Mucosa of descending colon (tissue), 3 donors: ENCODE measurements at places on chromosomes 2 and 18.
A peak's percentile ranks its signal among the peaks of the same experiment; 100 is the strongest.

DNA sequence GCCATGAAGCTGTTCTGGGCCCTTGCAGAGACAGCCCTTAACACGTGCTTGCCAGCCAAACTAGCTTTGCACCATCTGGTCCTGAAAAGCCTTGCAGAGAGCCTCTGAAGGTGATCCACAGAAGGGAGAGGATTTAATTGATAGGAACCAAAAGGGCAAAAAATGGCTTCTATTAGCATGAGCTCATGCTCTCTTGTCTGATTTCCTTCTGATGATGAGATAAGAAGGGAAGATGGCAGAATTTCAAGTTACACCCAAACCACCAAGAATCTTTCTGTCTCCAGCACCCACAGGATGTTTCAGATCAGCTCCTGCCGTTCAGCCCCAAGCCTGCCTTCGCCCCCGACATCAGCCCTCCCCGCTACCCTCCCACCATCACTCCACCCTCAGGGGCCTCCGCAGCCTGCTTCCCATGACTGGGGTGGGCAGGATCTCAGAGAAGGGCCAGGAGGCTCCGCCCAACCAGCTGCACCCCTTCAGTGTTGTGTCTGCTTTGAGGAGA lies 23.4 kb upstream of the GLI2 start:
- DNase-seq: no peak

- no peak for DNase-seq
These were observed 1.9 kb upstream of the SPOPL start for GRCh38 chr2:138499684-138500083.

- DNase-seq: no peak
These were observed 45.3 kb upstream of the KCTD1 start for GRCh38 chr18:26593365-26594320.

DNA sequence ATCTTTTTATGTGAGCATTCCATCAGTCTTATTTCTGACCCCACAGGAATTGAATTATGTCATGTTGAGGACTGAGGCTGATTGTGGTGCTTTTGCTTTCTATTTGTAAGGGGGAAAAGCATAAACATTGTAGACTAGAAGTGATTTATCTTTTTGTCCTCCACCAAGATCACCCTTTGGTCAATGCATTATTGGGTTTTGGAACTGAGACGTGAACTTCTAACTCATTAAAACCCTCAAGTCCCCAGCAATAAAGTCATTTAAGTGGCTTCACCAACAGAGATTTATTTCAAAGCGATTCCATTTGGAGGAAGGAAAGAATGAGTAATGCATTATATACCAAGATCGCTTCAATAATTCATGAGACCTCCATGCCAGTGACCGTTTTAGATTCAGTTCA lies 75.5 kb upstream of the TXNDC2 start:
- DNase-seq: no peak

GRCh38 chr2:196743165-196743564 lies 56.3 kb downstream of the GTF3C3 start:
- DNase-seq: no peak

- DNase-seq: no peak
These were observed 36.6 kb downstream of the LRP1B start for GRCh38 chr2:142094233-142094632.

- DNase-seq: no peak
These were observed 362.8 kb upstream of the HS6ST1 start for GRCh38 chr2:128681507-128681906.

- DNase-seq: peak; percentile 54
These were observed 156.1 kb downstream of the TPGS2 start for GRCh38 chr18:36672437-36673344.

- no peak for DNase-seq
These were observed 125.9 kb upstream of the SMAD7 start for GRCh38 chr18:49076654-49077166.

DNA sequence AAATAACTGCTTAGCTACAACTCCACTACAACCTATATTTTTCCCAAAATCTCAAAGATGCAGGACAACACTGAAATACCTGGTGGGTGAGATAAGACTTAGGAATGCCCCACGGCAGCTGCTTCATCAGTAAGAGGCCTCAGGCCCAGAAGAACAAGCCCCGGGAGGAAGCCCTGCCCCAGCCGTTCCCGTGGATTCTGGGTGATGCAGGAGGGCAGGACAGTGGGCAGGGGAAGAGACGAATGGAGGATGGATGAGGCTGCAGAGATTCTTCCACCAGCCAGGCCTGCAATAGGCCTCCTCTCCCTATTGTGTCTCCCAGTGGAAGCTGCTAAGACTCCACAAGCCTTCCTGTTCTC lies 197.9 kb upstream of the HDAC4 start:
- DNase-seq: peak; percentile 14

GRCh38 chr2:121257480-121257840 lies 27.5 kb downstream of the TFCP2L1 start:
- no peak for DNase-seq

DNA sequence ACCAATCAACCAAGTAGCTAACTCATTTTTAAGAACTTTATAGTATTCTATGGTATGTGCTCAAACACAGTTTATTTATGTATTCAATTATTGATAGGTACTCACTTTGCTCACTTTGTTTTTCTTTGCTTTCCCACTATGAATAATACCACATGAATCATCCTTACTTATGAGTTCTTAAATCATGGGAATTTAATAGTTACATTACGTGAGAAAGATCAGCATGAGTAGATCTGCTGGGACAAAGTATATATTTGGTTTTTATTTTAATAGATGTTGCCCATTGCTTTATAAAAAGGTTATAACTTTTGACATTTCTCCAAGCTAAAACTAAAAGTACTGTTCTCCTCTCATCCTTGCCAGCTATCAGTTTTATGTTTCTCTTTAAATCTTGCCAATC lies 390.7 kb downstream of the LRATD1 start:
- no peak for DNase-seq

GRCh38 chr18:6781796-6782195 lies 52.3 kb downstream of the ARHGAP28 start:
- DNase-seq: no peak

GRCh38 chr18:47932190-47932589 lies 1.7 kb upstream of the SMAD2 start:
- no peak for DNase-seq

- no peak for DNase-seq
These were observed 187.4 kb downstream of the TMEM18 start for GRCh38 chr2:489838-490237.

DNA sequence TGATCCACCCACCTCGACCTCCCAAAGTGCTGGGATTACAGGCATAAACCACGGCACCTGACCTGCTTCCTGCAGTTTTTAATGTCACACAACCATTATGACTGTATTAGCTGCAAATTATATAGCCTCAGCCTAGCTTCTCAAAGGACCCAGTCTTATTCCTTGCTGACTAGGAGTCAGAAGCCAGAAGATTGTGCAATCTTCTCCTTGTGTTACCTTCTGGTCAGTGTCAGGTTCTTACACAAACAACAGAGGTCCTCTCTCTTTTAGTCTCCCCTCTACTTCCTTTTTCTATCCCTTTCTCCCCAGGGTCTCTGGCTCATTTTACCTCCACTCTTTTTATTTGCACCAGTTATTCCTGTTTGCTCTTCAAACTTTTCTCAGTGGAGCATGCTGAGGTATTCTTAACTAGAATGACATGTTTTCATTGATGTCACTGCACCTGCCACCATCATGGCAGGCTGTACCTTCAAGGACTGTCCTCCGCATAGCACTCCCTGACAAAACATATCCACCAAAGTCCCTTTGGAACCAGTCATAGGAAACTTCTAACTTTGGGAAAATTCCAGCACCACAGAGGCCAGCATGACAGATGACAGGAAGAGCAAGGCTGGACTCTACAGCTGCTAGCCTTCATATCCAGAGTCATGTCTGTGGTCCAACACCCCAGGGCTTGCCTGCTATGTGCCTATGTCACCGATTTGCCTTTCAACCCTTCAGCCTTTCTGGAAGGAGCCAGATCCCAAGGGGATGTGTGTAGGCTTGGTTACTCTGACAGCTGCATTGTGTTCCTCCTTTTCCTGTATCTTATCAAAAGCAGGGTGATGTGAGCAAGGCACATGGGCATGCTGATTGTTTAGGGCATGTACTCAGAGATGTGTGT lies 45.2 kb upstream of the EPC2 start:
- DNase-seq: no peak

DNA sequence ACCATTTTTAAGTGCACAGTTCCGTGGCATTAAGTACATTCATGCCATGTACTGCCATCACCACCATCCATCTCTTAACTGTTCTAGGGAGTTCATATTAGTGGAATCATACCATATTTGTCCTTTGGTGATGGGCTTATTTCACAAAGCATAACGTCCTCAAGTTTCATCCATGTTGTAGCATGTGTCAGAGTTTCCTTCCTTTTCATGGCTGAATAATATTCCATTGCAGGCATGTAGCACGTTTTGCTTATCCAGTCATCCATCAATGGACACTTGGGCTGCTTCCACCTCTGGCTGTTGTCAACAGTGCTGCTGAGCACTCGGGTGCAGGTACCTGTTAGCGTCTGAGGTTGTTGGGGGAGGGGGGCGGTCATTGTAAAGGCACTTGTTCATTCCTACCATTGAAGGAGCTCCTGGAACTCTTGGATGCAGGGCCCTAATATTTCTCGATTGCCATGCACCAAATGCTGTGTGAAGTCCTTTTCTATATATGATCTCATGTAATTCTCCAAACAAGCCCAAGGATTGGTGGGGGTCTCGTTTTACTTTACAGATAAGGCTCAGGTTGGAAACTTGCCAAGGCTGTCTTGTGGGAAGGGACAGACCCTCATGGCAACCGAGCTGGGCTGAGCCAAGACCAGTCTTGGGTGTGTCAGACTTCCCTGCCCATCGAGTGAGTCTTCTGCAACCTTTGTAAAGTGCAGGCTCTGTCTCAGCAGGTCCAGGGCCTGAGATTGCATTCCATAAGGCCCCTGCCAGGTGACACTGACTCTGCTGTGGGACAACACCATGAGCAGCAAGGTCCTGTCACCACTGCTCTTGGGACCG lies 42.9 kb upstream of the SH3RF3 start:
- no peak for DNase-seq

- no peak for DNase-seq
These were observed 27.2 kb upstream of the CDH2 start for GRCh38 chr18:28204154-28204553.

DNA sequence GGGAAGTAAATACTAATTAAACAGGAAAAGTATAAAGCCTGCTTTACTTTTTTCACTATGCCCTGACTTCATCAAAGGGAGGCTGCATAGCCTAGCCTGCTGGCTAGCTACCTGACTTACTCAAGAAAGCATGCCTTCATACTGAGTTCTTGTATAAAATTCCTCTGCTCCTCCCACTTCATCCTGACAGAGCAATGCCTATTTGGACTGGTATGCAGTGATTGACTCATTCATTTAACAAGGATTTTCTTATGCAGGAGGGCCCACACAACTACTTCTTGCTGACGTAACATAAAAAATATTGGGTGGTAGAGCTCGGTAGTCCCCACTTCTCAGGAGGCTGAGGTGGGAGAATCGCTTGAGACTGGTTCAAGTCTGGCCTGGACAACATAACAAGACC lies 70.5 kb downstream of the PRPF40A start:
- no peak for DNase-seq

- no peak for DNase-seq
These were observed 380.6 kb downstream of the TGIF1 start for GRCh38 chr18:3830604-3831003.

DNA sequence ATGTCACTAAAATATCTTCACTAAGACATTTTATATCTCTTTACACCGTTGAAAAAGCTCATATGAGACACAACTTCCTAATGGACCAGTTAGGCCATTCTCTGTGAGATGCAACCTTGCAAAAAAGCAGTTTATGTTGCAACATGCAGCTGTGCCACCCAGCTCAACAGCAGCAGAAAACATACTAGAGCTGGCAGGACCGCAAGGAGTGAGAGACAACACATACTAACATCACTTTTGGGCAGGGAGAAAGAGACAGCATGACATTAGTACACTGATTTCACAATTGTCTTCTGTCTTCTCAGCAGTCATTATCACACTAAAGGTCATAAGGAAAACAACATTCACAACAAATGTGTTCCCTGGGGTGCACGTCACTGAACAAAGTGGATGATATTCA lies 122.9 kb downstream of the EPB41L3 start:
- no peak for DNase-seq

- no peak for DNase-seq
These were observed 254.9 kb downstream of the RIT2 start for GRCh38 chr18:42860548-42860947.

- no peak for DNase-seq
These were observed 41.8 kb downstream of the SNED1 start for GRCh38 chr2:241040081-241040803.

DNA sequence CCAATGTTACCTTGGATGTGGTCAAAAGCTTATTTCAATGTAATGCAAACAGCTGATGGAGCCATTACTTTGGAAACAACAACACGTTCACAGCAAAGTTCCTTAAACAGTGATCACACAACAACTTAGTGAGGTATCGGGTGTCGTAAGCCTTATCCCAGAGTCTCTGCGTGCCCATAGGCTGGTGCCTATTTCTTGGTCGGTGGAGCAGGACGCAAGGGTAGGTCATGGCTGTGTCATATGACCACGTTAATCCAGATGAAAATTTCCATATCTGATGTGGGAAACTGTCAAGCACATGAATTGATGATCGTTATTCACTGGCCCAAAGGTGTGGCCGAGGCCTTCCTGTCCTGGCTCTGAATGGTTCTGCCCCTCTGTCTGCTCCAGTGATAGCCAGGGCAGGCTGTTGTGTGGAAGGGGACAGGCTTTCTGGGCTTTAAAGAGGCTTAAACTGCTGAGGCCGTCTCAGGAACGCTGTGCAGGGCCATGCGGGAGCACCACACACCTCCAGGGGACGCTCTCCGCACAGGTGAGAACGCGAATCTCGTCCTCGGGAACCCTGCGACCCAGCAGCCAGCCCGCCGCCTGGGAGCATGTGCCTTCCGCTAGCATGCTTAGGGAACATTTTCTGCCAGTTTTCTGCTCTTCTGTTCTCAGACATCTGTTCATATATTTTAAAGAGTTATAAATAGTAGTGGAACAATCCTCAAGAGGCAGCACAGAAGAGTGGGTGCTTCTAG lies 90.6 kb downstream of the KCTD1 start:
- DNase-seq: no peak

GRCh38 chr18:48913201-48913600 lies 37.6 kb downstream of the SMAD7 start:
- peak; percentile 64 for DNase-seq

- DNase-seq: no peak
These were observed 36.9 kb downstream of the TRAK2 start for GRCh38 chr2:201414099-201415023.

GRCh38 chr2:118849226-118850167 lies 2.0 kb upstream of the EN1 start:
- DNase-seq: no peak

GRCh38 chr2:226794751-226795171 lies 4.9 kb downstream of the IRS1 start:
- no peak for DNase-seq
